ENCODE measurements at places on chromosomes 3 and 15.

GRCh38 chr3:49616061-49616460, 58.1 kb upstream of the APEH start:
- no peak for DNase-seq

DNA sequence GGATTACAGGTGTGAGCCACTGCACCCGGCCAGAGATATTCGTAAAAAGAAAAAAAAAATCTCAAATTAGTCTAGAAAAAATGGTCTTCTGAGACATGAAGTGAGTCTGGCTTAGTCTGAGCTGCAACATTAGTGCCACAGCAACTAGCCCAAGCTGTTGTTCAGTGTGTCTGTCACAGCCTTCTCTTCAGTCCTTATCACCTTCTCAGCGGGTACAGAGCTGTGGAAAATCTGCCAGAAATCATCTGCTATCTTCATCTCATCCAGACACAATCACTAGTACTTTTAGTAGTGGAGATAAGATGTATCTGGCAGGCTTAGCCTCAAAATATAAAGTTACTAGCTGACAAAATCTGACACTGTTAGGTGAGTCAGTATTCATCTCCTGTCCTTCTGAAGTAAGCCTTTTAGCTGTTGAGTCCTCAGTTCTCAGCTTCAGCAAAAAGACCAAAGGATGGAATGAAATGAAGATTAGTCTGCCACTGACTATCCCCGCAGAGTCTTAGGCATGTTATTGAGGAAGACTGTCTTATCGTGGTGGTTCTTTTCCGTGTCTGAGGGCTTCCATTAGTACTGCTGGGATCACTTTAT, 120.5 kb upstream of the CGNL1 start:
- DNase-seq: no peak

- DNase-seq: no peak
Observed at GRCh38 chr3:150006794-150007193, 36.1 kb upstream of the PFN2 start.

- DNase-seq: no peak
Observed at GRCh38 chr3:151276038-151276686, 2.2 kb downstream of the P2RY14 start.

DNA sequence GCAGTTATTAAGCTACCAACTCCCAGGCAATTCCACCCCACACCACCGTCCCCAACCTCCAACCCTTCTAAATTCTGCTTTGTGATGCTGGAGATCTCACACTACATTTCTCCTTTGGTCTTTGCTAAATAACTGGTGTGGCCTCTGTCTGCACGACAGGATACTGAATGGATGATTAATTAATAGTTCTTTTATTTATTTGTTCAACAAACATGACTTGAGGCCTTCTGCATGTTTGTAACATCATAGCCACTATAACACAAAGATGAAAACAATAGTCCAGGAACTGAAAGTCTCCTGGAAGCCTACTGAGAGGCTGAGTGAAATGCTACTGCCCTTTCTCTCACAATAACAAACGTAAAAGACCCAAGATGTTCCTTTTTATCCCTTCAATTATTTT, 609.5 kb upstream of the UBE2E2 start:
- DNase-seq: no peak

GRCh38 chr3:136543385-136543784, 208.8 kb downstream of the STAG1 start:
- DNase-seq: no peak

DNA sequence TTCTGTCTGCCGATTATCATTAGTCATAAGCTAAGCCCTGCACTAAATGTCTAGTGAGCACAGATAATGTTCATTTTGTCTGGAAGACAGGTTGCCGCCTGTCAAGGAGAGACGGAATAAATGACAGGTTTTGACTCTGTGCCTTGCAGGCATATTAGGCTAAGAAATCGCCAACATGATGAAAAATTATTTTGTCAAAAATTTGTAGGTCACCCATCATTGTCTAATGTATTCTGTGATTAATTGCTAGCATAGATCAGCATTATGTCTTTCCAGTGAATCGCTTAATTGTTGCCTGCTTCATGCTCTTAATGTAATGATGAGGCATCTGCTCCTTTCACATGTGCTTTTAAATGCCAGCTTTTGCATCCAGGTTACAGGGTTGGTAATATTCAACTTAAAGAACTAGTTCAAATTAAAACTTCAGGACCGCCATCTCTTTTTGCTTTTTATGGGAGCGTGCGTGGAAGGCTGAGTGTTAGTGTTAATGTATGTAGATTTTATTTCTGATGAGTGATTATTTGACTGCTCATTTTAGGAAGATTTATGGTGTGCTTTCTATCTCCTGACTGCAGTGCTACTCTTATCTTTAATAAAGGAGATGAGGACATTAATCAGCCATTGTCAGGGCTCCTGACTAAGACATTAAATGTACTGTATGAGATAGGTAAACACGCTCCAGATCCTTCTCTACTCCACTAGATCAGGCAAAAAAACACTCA, 120.8 kb upstream of the MEIS2 start:
- DNase-seq: peak; percentile 26

DNA sequence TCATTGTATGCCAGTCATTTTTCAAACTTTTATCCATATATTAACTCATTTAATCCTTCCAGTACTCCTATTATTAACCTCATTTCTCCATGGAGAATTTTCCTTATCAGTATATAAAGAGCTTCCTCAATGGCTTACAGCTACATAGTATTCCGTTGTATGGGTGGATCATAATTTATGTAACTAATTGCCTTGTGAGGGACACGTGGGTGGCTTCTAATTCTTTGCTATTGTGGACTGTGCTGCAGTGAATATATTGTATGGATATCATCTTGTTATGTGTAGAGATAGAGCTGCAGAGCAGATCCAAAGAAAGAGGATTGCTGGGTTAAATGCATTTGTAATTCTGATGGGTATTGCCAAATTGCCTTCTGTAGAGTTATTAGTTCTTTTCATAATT, 25.2 kb downstream of the PML start:
- no peak for DNase-seq

- no peak for DNase-seq
Observed at GRCh38 chr3:178808748-178809147, 262.9 kb downstream of the ZMAT3 start.

DNA sequence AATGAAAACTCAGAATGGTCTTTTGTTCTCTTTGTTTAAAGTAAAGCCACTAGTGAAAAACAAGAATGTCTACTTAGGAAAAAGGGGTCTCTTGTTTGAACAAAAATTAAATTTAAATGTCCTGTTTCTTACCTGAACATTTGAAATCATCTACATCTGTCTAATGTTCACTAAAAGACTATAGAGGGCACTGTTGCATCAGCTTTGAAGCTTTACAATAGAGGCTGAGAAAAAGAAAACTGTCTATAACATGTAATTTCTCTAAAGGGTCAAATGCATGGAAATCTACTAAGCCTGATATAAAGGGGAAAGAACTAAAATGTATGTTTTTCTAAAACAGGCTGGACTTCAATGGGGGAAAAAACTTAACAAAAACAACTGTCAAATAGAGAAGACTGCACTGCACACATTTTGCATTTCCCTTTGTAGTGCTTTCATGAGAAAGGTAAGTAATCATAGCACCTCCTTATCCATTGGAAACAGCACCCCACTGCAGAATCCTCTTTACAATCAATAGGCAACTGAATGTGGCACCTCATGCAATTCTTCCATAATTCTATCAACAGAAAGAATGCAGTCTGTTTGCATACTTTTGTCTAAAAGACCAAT, 26.3 kb downstream of the DPH6 start:
- DNase-seq: peak; percentile 45
